ENCODE measurements at places on chromosomes 1 and 21. TPM values are rescaled to one million over a fixed set of nuclear protein-coding genes. Genes with fewer than 3 reads are reported as not detected.

Gene UBE2U
- not detected for total RNA-seq

Gene MYBPHL
- total RNA-seq, result 0.23 TPM

Gene PRAMEF5
- not detected for total RNA-seq

Gene ATP1A4
- under 0.01 TPM for total RNA-seq

Gene OR2T11
- not detected for total RNA-seq

Gene ZBTB37
- 39.2 TPM for total RNA-seq

Gene PGBD5
- 12.2 TPM for total RNA-seq

Gene PRDM16
- total RNA-seq, result 3.2 TPM

Gene SERPINC1
- total RNA-seq, result not detected

Gene ANXA9
- not detected for total RNA-seq

Gene CA6
- total RNA-seq, result not detected

Gene BEST4
- total RNA-seq, result 1.2 TPM

Gene OR2G6
- total RNA-seq, result not detected

Gene SPRR1A
- not detected for total RNA-seq

Gene IRF6
- 2.1 TPM for total RNA-seq

Gene SPAG17
- total RNA-seq, result 8.8 TPM

Gene NUDT4B
- 5.5 TPM for total RNA-seq

Gene SH2D2A
- total RNA-seq, result not detected

Gene SPRR4
- total RNA-seq, result not detected

Gene IL6R
- total RNA-seq, result 3.9 TPM

Gene OR4F29
- not detected for total RNA-seq

Gene B4GALT3
- total RNA-seq, result 19.8 TPM

Gene SPRR5
- not detected for total RNA-seq

Gene GJC2
- 0.92 TPM for total RNA-seq

Gene VAV3
- 11.5 TPM for total RNA-seq

Gene ORC1
- total RNA-seq, result 2.1 TPM

Gene ARPC5
- total RNA-seq, result 103 TPM

Gene KRTAP19-3
- total RNA-seq, result not detected

Gene TCHH
- 0.23 TPM for total RNA-seq

Gene CLCC1
- 39.4 TPM for total RNA-seq

Gene C1orf167
- not detected for total RNA-seq

Gene NFASC
- total RNA-seq, result 46.4 TPM

Gene OR2M4
- 0.46 TPM for total RNA-seq

Gene HUNK
- 8.1 TPM for total RNA-seq

Gene CLIC6
- total RNA-seq, result 2.1 TPM

Gene SV2A
- total RNA-seq, result 183 TPM

Gene LAD1
- 0.23 TPM for total RNA-seq

Gene LRRC8B
- 23.3 TPM for total RNA-seq

Gene LCE1C
- total RNA-seq, result not detected
